CD4-positive, alpha-beta memory T cell (primary cell): ENCODE measurements at places on chromosomes 2 and 18. TPM values are rescaled to one million over a fixed set of nuclear protein-coding genes. Genes with fewer than 3 reads are reported as not detected.

DNA sequence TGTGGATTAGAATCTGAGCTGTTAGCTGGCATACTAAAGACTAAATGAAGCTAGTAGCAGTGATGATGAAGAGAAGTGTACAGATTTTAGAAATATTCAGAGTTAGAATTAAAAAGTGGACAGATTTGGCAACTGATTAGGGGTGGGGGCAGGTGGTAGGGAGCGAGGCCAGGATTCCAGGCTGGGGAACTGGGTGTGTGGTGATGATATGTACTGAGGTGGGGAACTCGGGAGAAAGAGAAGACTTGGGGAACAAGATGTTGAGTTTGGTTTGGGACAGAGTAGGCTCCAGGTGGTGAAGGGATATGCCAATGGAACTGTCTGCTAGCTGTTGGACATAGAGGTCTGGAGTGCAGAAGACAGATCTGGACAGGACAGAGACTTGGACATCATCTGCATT lies 9.2 kb upstream of the CYP26B1 start:
- DNase-seq, result no peak
- no peak overlapping the region for H3K27ac ChIP-seq
- H3K27me3 ChIP-seq, result no peaks in the 10 kb centered on the region
- no peaks in the 10 kb centered on the region for H3K4me1 ChIP-seq
- no peak overlapping the region for H3K4me3 ChIP-seq

DNA sequence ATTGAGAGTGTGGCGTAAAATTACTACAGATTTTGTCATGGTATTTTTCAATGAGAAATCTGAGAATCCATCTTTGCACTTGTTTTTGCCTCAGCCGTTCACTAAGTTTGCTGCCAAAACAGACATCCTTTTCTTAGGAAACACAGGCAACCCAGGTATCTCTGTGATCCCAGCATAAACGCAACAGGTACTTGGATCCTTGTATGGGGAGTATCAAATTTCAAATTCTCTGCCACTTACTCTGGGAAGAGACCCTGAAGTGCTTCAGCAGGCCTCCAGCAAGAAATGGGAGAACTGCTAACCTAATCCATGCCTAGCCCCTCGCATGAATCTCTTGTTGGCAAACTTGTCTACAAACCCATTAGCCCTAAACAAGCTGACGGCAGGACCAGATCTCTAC lies 83.1 kb downstream of the BCL11A start:
- no peaks in the 10 kb centered on the region for H3K36me3 ChIP-seq
- no peak overlapping the region for H3K27ac ChIP-seq
- no peaks in the 10 kb centered on the region for H3K27me3 ChIP-seq
- no peak for DNase-seq

DNA sequence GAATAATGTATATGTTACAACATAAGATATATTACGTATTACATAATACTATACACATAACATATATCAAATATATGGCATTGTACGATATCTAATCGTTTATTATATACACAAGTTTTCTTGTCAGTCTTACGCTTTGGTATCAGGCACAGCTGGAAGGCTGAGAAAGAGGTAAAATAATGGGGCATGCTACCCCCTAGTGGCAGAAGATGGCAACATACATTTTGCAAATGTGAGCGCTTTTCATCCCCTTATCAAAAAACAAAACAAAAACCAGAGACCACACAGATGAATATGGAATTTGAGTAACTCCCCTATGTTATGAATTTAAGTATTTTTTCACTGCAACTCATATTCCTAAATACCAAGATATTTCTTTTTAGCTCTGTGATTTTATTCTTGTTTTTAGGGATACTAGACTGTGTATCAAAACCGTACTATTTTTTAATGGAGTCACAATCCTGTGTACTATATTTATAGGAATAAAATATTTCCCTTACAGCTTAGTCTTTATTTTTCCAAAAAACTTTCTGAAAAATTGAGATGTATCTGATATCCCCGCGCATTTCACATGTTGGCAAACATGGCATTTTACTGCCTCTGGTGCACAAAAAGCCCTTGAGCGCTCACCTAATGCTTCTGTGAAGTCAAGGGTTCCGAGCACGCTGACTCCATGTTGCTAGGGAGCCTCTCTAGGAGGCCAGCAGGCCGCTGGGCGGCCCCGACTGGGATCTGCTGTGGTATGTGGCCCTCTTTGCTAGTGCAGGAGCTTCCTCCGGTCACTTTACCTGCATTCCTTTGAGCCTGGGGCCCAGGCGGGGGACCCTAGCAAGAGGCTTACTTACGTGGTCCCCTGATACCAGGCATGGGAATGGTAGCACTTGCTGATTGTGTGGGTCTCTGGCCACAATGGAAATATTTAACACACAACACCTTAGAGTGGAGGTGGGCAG lies 62.5 kb downstream of the SLC4A3 start:
- H3K27me3 ChIP-seq, result no peaks in the 10 kb centered on the region
- H3K27ac ChIP-seq, result no peak overlapping the region
- H3K36me3 ChIP-seq, result no peaks in the 10 kb centered on the region
- no peak overlapping the region for H3K4me3 ChIP-seq
- H3K4me1 ChIP-seq, result no peaks in the 10 kb centered on the region
- peak; percentile 39 for DNase-seq

- H3K36me3 ChIP-seq, result no peaks in the 10 kb centered on the region
Observed at GRCh38 chr18:29556070-29556469, 1379.1 kb upstream of the CDH2 start.

GRCh38 chr2:41896186-41896846 lies 151.5 kb upstream of the PKDCC start:
- no peak overlapping the region for H3K4me3 ChIP-seq
- peak; percentile 76 for DNase-seq
- H3K27me3 ChIP-seq, result no peaks in the 10 kb centered on the region
- H3K27ac ChIP-seq, result no peak overlapping the region
- H3K36me3 ChIP-seq, result no peaks in the 10 kb centered on the region

GRCh38 chr18:23440131-23440530 lies 13.0 kb upstream of the RIOK3 start:
- H3K4me1 ChIP-seq, result peaks cover 16% of the 10 kb centered on the region
- H3K27ac ChIP-seq, result no peak overlapping the region
- H3K4me3 ChIP-seq, result no peak overlapping the region
- no peak for DNase-seq

- H3K27me3 ChIP-seq, result no peaks in the 10 kb centered on the region
- peaks cover 93% of the 10 kb centered on the region for H3K4me1 ChIP-seq
- no peaks in the 10 kb centered on the region for H3K36me3 ChIP-seq
- H3K27ac ChIP-seq, result peak overlapping the region; percentile 6
Observed at GRCh38 chr2:160332318-160332717, 132.2 kb upstream of the ITGB6 start.

- H3K27me3 ChIP-seq, result no peaks in the 10 kb centered on the region
- no peaks in the 10 kb centered on the region for H3K36me3 ChIP-seq
- H3K4me3 ChIP-seq, result no peak overlapping the region
- no peak for DNase-seq
- no peaks in the 10 kb centered on the region for H3K4me1 ChIP-seq
Observed at GRCh38 chr18:61308004-61308403, 25.2 kb upstream of the CDH20 start.

- peaks cover 20% of the 10 kb centered on the region for H3K4me1 ChIP-seq
- peaks cover 5% of the 10 kb centered on the region for H3K36me3 ChIP-seq
- H3K27me3 ChIP-seq, result no peaks in the 10 kb centered on the region
- DNase-seq, result no peak
- H3K27ac ChIP-seq, result no peak overlapping the region
Observed at GRCh38 chr2:105324101-105324500, 5.4 kb downstream of the TGFBRAP1 start.

DNA sequence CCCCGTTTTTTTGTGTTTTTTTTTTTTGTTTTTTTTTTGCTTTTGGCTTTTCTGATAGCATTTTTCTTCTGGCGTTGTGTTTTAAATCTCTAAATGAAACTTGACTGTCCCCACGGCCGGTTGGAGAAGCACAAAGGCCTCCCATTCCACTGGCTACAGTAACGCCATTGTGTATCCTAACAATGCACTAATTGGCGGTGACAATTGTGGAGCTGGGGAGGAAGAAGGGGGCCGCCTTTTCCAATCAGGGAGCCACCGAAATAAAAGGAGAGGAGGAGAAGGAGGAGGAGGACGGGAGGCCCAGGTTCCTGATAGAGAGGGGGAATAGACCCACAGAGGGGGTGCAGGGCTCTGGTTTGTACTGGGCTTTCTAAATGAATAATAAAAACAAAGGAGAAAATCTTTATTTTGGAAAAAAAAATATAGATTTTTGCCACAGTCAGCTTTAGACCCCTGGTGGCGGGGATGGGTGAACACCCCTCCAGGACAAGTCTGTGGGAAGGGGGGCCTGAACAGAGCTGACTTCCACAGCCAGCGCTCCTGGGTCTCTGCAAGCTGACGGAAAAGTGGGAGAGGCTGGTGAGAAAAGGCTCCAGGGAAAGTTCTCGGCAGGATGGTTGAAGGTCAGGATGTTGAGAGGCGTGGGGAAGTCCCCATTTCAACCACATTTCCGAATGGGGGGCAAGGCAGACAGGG lies 43.7 kb upstream of the FZD5 start:
- H3K4me1 ChIP-seq, result no peaks in the 10 kb centered on the region
- no peak for DNase-seq
- no peaks in the 10 kb centered on the region for H3K27me3 ChIP-seq
- no peak overlapping the region for H3K4me3 ChIP-seq

DNA sequence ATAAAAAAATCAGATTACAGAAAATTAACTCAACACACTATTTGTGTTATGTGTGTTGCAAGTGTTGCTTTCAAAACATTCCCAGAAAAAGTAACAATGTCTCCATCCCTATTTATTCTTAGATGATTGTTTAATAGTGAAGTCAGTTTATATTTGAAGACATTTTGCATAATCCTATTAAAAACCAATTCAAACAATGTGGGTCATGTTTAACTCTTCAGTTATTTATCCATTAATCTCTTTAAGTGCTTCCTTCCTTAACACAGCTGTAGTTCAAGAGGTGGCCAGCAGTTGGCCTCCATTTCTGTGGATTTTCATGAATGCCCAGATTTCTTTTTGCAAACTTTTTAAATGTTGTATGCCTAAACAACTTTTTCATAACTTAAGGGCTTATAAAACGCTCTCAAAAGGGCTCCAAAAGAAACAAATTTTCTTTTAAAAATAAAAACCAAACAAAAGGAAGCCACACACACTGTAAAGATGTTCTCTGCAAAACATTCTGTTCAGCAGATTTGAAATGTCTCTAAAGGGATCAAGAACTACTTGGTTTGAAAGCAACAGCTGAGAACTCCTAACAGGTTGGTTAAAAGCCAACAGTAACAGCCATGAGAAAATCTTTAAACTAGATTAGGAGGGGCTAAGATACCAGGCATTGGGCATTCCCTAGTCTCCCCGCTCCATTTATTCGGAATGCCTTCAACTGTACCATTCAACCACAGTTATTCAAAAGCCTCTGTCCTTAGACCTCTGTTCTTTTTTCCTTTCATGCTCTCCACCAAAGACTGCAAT lies 71.5 kb downstream of the THADA start:
- no peaks in the 10 kb centered on the region for H3K4me1 ChIP-seq
- H3K36me3 ChIP-seq, result no peaks in the 10 kb centered on the region
- H3K4me3 ChIP-seq, result no peak overlapping the region
- no peak overlapping the region for H3K27ac ChIP-seq
- no peak for DNase-seq

DNA sequence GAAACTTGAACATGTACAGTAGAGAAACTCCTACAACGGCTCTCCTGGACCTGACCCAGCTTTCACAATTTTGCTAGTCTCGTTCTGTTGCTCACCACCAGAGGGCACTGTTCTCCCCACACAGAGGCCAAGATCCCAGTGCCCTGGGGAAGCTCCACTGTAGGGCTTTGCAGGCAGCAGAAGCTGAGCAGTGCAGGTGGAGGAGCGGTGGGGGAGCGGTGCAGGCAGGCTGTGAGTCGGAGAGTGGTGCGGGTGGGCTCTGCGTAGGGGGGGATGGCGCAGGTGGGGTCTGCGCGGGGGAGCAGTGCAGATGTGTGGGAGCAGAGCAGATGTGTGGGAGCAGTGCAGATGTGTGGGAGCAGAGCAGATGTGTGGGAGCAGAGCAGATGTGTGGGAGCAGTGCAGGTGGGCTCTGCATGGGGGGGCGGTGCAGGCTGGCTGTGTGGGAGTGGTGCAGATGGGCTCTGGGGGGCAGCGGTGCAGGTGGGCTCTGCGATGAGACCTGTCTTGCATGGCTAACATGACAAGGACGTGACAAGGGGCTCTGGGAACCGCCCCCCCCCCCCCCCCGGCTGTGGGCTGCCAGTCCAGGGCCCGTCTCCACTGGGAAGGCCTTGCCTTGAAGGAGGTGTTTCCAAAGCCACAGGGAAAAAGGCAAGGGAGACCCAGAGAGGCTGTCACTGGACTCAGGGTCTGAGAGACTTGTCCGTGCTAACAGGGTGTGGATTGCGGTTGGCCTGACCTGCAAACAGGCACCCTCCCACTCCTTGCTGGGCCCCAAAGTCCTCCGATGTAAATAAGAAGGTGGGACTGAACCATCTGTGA lies 7.3 kb downstream of the CYS1 start:
- no peak overlapping the region for H3K27ac ChIP-seq
- peak; percentile 79 for DNase-seq
- no peaks in the 10 kb centered on the region for H3K36me3 ChIP-seq
- H3K27me3 ChIP-seq, result peaks cover 2% of the 10 kb centered on the region

DNA sequence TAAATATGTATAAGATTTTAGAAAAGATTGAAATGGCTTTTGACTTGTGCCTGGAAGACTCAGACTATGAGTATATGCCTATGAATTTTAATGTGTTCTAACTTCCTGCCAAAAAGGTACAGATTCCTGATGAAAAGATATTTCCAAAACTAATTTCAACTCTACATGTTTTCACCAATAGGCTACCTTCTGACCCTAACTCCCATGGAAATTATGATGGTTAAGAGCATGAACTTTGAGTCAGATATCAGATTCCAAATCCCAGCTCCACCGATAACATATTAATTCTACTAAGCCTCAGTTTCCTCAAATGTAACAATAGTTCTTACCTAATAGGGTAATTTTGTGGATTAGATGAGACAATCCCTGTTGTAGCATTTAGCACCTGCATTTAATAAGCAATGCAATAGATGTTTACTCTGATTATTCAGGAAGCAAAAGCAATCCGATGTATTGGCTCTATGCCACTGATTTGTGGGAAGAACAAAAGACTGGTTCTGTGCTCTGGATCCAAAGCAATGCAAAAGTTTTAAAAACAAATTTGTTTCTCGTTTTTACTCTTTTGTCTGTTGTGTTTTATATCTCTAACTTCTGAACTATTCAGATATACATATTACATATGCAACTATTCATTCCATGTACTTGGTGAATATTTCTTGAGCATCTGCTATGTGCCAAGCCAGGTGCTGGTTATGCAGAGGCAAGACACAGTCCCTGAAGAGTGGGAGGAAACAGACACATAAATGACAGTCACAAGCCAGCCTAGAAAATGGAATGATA lies 115.4 kb downstream of the GATA6 start:
- no peaks in the 10 kb centered on the region for H3K27me3 ChIP-seq
- no peaks in the 10 kb centered on the region for H3K36me3 ChIP-seq
- no peak overlapping the region for H3K4me3 ChIP-seq
- H3K4me1 ChIP-seq, result peaks cover 7% of the 10 kb centered on the region
- H3K27ac ChIP-seq, result no peak overlapping the region
- no peak for DNase-seq

DNA sequence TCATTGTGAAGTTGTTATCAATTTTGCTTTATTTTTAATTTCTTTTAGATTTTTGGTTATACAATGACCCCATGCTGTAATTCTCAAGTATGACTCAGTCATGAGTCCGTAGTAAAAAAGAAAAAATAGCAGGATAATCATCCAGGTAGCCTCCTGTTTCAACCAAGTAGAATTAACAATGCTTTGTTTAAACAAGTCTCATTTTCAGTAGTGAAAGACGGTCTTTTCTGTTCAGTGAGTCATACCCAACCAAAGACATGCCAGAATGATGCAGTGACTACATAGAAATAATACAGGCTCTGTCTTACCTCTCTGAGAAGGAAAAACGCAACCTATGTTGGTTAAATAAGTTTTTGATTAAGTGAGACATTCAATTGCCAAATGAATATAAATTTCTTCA lies 67.8 kb upstream of the DSC1 start:
- no peaks in the 10 kb centered on the region for H3K27me3 ChIP-seq
- H3K27ac ChIP-seq, result no peak overlapping the region
- H3K4me1 ChIP-seq, result no peaks in the 10 kb centered on the region

TRPM8 gene
- polyA plus RNA-seq, result not detected

REG3A gene
- polyA plus RNA-seq, result not detected

CD8B2 gene
- polyA plus RNA-seq, result not detected

HAAO gene
- not detected for polyA plus RNA-seq
